ENCODE measurements at places on chromosomes 16 and 17.

DNA sequence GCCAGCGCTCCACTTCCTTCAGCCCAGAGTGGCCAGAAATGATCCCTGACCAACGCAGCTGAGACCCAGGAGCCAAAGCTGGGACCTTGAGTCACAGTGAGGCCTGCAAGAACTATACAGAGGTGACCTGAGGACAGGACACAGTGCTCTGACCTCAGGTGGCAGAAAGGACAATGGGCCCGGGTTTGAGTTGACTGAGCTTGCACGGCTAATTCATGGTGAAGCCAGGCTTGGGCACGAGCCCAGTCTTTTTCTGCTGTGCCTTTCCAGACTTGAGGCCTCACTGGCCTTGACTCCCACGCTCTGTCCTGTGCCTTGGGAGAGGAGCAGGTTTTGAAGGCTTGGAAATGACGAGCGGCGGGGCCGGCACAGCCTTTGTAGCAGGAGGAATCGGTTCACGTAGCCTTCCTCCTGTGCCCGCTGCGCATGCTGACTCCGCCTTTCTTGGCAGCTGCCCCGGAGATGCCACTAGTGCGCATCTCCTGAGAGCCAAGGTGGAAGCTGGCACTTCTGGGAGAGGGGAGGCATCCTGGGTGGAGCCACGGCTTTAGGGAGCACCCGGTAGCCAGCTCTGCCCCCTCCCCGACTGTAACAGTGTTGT, 34.9 kb downstream of the NDEL1 start:
- no peak for DNase-seq

DNA sequence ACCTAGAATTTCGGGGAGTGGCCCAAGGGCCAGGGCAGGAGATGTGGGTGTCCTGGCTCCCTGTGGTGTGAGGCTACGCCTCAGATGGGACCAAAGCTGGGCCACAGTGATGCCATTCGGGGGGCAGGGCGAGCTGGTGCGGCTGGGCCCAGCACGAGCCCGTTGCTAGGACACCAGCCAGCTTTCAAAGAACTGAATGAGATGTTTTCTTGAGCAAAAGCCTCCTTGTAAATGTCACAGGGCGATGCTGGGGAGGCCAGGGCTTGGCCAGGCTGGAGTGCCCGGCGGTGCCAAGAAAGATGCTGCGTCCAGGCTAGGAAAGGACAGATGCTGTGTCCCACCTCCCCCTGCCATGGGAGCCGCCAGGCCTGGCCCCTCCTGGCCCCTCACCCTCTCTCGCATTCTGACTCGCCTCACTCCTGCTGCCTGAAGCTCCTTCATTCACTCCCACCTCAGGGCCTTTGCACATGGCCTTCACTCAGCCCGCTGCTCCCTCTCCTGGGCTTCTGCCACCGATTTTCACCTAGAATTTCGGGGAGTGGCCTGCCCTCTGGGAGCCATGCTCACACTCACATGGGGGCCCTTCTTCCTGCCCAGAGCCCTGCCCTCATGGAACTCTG, 39.1 kb downstream of the CPNE2 start:
- no peak for DNase-seq

DNA sequence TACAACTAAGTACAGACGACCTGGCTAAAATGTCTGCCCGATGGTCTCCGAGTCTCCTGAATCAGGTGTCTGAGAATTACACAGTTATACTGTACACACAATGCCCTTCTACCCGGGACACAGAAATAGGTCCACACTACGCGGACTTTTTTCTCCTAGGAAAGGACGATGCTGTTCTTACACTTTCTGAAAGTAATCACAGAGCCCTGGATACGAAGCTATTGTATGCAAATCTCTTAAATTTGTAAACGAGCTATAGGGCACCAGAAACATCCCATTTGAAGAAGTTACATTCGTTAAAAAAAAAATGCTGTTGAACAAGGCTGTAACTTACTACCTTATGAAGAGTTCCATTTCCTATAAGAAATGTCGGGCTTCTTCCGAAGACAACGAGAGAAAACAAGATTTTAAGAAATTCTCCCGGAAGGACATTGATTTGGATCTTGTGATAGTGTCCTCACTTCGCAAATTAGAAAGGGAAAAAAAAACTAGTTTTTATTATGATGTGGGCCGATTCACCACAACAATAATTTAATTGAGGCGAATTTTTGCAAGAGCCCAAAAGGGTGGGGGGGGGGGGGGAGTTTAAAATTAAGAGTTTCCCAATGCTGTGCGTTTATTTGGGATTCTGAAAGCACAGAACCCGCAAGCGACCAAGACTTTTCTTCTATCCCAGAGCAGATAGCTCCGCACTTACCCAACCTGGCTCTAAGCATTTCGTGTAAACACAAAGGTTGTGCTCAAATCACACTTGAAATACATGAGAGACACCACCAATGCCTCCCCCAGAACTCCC, 1.5 kb upstream of the SOX9 start:
- no peak for DNase-seq

GRCh38 chr17:3892095-3892998, 506 bp downstream of the CAMKK1 start:
- DNase-seq: peak; percentile 70

- DNase-seq: no peak
These were observed 7.0 kb upstream of the SLFN5 start for GRCh38 chr17:35235917-35236316.

GRCh38 chr16:13587181-13587580, 332.8 kb upstream of the ERCC4 start:
- DNase-seq: no peak

GRCh38 chr17:29734640-29735039, 111.9 kb upstream of the CORO6 start:
- no peak for DNase-seq

- DNase-seq: no peak
These were observed 22.0 kb downstream of the MYO19 start for GRCh38 chr17:36512641-36513040.

DNA sequence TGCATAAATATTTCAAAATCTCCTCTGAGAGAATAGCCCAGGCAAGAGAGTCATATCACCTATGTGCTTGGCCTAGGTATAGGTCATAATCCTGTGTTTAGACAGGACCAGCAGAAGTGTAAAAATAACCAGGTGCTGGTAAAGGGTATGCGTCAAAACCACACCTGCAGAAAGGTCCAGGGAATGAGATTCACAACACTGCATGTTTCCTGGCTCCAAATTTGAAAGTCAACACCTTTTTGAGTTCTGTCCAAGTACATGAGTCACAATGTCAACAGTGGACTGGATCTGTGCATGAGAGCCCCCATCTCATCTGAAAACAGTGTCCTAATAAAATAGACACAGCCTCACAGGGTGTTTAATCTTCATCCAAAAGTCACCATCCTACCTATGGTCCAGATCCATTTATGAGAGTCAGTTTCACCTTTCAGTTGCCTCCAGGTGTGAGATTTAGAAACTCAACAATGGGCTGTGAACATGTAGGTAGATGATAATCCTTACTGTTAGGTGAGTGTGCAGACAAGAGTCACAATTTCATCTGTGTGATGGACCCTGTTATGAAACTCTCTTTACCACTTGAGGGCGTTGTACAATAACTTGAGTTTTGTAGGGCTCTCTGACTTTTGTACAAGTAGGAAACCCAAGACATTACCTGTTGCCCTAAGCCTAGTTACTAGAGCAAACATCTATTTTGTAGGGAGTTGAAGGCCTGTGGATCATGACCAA, 2100.7 kb downstream of the TP53TG3F start:
- no peak for DNase-seq

DNA sequence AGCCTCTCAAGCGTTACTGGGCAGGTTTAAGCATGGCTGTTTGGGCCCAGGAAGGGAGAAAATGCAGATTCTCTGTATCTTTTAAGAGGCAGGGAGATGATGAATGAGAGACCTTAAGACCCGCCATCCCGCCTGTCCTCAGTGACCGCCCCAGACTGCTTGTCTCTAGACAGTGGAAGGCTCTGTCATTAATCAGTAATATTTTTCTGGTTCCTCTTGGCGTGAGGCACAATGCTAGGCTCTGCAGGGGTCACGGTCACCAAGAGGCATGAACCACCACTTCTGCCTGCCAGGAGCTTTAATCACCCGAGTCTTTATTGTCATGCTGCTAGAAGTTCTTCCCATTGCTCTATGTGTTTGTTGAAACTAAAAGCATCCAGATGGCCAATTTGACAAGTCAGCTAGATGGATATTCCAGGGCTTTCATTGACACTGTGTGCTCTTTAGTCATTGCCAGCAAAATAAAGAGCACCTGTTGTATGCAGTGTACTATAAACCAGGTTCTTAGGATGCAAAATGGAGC, 3.2 kb downstream of the SLC6A2 start:
- DNase-seq: no peak

- DNase-seq: no peak
These were observed 29.8 kb upstream of the ACSF3 start for GRCh38 chr16:89063768-89064320.

- DNase-seq: no peak
These were observed 149.6 kb upstream of the GNAO1 start for GRCh38 chr16:56041556-56042140.

- DNase-seq: no peak
These were observed 32.7 kb upstream of the ALDH3A1 start for GRCh38 chr17:19780846-19781245.

- no peak for DNase-seq
These were observed 74.0 kb upstream of the SIAH1 start for GRCh38 chr16:48459167-48459566.

DNA sequence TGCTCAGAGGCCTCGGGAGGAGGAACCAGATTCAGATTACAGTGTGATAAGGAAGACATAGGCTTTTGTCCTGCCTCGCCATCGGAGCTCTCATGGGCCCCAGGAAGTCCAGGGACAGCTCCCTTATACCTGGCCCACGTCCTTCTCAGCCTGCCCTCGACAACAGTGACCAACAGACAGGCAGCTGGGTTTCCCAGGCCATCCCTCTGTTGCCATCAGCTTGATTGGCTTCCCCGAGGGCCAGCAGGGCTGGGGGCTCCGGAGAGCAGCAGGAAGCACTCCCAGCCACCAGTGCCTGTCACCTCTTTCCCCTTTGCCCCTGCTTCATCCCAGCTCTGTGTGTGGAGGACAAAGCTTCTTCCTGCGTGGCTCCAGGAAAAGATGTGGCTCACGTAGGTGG, 17.6 kb downstream of the CD300A start:
- DNase-seq: no peak

- DNase-seq: no peak
These were observed 46.3 kb downstream of the TK2 start for GRCh38 chr16:66503612-66504011.

GRCh38 chr16:3482659-3483241, 12.5 kb downstream of the C16orf90 start:
- DNase-seq: no peak

- DNase-seq: no peak
These were observed 5.4 kb downstream of the NQO1 start for GRCh38 chr16:69720822-69721430.

- no peak for DNase-seq
These were observed 1.2 kb downstream of the DDX5 start for GRCh38 chr17:64504769-64505339.
